ENCODE measurements at places on chromosomes 12 and 14. TPM values are rescaled to one million over a fixed set of nuclear protein-coding genes. Genes with fewer than 3 reads are reported as not detected.

DNA sequence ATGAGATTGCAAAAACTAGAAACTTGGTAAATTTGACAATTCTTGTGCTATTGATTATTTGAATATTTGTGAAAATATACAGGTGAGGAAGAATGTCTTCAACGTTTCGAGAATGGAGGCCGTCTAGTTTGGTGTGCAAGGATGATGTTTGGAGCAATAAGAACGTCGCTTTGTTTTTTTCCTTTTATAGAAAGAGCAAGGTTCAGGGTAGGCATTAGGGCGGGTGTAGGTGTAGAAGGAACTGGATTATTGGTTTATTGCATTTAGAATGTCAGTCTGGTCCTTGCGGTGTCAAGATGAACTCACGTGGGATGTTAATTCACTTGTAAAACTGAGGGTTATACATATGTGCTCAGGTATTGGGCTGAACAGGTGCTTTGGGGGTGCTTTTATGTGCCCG, 1.1 kb downstream of the RPS26 start:
- DNase-seq: no peak

- peak; percentile 51 for DNase-seq
Observed at GRCh38 chr12:107760207-107760808, 629 bp downstream of the PRDM4 start.

The TSPAN8 gene
- 1,490 TPM for total RNA-seq

DNA sequence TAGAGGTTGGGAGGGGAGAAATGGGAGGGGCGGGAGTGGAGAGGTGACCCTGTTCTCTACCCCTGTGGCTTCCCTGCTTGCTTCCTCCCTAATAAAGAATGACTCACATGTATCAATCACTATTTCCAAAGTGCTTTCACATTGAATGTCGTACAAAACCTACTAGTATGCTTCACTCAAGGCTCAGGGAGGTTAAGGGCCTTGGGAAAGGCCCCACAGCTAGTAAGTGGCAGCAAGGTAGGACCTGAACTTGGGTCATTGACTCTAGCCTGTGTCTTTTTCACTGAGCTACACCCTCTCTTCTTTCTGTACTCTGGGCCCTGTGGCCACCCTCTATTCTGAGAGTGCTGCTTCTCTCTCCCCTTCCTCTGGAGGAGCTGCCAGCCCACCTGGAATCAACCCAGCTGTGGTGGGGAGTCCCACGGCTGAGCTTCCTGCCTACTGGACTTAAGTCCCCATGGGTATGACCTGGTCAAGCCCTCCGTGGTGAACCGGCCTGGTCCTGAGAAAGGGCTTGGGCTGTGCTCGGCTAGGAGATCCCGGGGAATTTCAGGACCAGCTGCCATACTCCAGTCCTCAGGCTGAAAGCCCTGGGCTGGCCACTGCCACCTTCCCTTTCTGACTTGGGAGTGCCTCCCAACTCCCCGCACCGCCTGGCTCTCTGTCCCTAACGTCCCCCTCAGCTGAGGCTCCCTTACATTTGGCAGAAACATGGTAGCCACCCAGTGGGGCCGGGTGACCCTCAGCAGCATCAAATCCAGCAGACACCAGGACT, 13.0 kb downstream of the SLC48A1 start:
- DNase-seq: no peak

DNA sequence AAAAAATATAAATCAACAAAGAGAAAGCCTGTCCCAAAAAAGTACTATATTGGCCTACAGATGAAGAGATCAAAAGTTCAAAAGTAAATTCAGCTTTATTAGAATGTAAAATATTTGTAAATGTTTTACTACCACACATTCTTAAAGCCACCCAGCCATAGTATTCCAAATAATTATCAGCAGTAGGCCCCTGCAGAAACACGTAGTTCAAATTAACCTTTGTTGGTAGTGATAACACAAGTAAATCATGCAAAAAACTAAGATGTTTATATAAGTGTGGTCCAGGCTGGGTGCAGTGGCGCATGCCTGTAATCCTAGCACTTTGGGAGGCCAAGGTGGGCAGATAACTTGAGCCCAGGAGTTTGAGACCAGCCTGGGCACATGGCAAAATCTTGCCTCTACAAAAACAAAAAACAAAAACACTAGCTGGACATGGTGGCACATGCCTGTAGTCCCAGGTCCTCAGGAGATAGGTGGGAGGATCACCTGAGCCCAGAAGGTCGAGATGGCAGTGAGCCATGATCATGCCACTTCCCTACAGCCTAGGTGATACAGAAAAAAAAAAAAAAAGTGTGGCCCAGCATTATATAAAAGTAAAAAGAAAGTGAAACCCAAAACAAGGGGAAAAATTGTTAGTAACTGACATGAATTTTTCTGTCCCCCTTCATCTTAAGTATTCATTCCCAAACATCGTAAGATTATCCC, 17.9 kb downstream of the SPTLC2 start:
- DNase-seq: peak; percentile 65

DNA sequence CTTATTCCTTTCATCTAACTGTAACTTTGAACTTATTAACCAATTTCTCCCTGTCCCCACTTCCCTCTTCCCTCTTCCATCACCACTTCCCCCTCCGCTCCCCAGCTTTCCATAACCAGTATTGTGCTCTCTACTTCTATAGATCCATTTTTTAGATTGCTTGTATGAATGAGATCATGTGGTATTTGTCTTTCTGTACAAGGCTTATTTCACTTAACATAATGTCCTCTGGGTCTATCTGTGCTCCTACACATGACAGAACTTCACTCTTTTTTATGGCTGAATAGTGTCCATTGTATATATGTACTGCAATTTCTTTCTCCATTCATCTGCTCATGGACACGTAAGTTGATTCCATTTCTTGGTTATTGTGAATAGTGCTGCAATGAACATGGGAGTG, 14.4 kb downstream of the ERP27 start:
- no peak for DNase-seq

DNA sequence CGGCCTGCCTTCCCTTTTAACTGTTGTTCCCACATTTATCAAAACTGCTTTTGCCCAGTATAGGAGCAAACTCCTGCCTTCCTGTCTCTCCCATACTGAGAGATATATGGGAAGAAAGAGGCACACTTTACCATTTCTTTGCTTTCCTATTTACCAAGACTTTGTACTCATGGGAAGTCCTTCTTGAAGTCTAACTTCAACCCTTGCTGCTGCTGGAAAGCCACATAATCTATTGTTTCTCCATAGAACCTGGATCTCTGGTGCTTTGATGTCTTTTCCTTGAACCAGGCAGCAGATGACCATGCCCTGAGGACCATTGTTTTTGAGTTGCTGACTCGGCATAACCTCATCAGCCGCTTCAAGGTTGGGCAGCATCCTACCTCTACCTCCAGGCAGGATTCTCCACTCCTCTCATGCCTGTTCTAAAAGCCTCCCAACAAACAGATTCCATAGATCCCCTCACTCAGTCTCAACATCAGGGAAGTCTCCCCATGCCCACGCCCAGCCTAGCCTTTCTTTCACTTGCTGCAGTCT, 18.4 kb downstream of the PPP1R1A start:
- DNase-seq: no peak

- no peak for DNase-seq
Observed at GRCh38 chr14:77707355-77707723, 484 bp downstream of the ALKBH1 start.

The SPX gene
- not detected for total RNA-seq

GRCh38 chr14:22282417-22282816, 306.6 kb downstream of the DAD1 start:
- DNase-seq: no peak

DNA sequence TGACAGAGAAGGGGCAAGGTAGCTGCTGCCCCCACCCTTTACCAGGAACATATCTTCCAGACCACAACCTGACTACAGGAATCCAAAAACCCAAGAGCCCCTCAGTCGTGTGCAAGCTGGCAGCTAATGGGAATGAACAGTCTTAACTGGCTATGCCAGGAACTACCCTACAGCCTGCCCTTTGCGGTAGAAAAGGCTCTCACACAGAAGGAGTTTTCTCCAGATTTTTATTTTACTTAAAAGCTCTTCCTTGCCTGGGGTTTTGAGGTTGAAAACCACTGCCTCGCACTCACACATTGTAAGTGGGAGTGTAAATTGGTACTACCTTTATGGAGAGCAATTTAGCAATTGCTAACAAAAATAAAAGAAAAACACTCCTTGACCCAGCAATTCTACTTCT, 28.3 kb downstream of the PITPNM2 start:
- DNase-seq: no peak

GRCh38 chr14:54929556-54929955, 26.9 kb upstream of the GCH1 start:
- DNase-seq: no peak

- no peak for DNase-seq
Observed at GRCh38 chr12:55619354-55620138, 17.1 kb upstream of the OR10P1 start.

DNA sequence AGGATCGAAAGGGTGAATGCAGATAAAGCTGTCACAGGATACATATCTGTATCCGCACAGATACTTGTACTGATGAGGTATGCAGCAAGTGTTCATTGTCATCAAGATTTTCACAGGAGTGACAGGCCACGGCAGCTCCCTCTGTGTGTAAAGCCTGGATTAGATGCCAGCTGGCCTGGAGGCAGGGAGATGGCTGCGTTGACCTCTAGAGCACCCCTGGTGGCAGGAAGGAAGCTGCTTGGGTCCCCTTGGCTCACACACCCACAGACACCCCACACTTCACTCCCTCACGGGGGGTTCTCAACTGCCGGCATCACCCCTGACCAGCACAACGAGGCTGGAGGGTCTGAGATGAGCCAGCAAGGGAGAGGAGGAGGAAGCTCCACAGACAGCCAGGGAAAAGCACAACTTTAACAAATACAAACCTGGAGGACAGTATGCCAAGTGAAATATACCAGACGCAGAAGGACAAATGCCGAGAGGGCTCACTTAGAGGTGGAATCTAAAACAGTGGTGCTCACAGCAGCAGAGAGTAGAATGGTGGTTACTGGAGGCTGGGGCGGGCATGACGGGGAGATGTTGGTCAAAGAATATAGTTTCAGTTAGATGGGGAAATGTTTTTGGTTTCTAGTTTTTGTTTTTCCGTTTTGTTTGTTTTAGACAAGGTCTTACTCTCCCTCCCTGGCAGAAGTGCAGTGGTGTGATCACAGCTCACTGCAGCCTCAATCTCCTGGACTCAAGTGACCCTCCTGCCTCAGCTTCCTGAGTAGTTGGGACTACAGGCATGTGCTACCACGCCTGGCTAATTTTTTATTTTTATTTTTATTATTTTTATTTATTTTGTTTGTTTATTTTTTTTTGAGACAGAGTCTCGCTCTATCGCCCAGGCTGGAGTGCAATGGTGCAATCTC, 45.7 kb downstream of the TEAD4 start:
- no peak for DNase-seq

DNA sequence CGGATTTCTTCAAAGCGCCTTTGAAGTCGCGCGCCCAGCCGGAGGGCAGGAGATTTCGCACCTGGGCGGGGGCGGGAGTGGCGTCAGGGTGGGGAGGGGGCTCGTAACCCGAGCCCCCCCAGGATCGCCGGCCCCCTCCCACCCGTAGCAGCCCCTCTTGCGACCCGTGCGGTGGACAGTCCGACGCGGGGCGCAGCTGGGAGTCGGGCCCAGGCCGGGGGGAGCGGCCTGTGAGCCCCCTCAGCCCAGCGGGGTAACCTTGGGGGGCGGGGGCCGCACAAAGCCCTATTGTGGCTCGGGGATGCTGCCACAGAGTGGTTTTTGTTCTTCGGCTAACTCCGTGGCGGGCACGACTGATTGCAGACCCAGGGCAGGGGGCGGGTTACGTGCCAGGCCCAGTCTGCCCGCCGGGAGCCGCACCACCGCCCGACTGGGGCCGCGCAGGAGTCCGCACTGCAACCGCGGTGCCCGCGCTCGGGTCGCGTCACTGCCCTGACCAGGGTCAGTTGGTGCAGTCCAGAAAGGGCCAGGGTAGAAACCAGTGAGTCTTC, 4.2 kb upstream of the AAAS start:
- peak; percentile 51 for DNase-seq

- DNase-seq: no peak
Observed at GRCh38 chr12:93339695-93340094, 38.0 kb upstream of the NUDT4 start.

The ANKS1B gene
- total RNA-seq: 4.1 TPM
